ENCODE measurements at places on chromosomes 3 and 15.

- DNase-seq: no peak
Observed at GRCh38 chr3:138774529-138775253, 60.0 kb downstream of the PIK3CB start.

DNA sequence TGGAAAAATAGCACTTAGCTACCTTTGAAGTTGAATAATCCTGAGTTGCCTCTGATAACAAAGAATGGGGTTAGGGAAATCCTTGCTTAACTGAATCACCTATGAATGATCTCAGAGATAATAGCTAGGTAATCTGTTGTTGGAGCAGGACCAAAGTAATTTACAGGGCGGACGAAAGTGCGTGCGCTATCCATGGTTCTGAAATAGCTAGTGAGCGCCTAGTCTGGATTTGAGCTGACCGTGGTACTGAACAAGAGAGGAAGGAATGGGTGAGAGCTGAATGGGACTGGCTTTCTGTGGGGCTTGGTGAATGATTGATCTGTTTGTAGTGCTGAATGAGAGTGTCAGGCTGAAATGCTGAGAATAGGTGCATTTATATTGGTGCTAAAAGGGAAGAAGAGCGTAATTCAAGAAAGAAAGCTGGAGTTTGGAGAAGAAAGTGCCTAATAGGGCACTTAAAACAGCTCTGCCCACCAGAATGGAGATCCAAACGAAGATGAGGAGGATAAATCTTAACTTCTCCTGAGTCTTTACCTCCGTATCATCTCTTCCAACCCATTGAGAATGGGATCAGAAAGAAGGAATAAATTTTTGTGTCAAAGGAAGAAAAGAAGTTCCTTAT, 10.1 kb downstream of the SCN10A start:
- DNase-seq: peak; percentile 34

- DNase-seq: no peak
Observed at GRCh38 chr15:63066272-63066671, 23.7 kb downstream of the TPM1 start.

DNA sequence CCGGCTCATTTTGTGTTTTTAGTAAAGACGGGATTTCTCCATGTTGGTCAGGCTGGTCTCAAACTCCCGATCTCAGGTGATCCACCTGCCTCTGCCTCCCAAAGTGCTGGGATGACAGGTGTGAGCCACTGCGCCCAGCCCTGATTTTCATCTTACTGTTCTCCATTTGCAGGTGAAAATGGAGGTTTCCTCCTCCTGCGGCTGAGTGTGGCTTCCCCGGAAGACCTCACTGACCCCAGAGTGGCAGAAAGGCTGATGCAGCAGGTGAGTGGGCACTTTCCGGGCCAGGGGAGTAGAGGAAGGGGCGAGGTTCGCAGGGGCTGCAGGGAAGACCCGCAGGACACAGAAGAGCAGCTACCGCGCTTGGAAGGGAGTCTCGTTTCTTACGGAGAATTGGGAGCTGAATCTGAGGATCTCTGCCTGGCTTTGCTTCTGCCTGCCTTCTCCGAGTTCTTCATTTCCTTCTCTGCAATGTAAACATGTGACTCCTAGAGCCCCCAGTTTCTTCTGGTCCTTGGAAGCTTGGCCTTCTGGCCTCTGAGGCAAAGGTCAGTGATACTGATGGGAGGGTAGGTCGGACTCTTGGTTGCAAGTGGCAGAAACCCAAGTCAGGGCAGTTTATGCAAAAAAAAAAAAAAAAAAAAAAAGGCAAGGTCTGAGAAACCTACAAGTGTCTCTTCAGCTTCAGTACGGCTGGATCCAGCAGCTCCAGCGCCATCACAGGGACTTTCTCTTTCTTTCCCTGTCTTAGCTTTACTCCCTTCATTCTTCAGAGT, 8.9 kb downstream of the MUC20 start:
- DNase-seq: no peak

DNA sequence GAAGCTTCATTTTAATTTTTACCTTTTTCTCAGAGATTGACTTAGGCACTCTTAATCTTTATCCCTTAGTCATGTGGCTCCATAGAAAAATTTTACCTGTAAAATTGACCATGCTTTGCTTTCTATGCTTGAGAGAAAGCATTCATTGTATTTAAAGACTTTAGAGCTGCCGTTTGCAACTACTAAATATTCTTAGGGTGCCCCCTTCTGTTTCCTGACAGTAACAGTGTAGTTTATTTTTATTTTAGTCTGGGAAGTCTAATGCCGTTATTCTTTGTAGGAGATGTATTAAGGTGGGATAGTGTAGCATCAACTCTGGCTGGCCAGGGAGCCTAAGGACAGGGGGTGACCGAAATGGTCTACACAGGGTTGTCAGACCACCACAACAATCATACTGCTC, 84.5 kb upstream of the SYNPR start:
- DNase-seq: no peak

DNA sequence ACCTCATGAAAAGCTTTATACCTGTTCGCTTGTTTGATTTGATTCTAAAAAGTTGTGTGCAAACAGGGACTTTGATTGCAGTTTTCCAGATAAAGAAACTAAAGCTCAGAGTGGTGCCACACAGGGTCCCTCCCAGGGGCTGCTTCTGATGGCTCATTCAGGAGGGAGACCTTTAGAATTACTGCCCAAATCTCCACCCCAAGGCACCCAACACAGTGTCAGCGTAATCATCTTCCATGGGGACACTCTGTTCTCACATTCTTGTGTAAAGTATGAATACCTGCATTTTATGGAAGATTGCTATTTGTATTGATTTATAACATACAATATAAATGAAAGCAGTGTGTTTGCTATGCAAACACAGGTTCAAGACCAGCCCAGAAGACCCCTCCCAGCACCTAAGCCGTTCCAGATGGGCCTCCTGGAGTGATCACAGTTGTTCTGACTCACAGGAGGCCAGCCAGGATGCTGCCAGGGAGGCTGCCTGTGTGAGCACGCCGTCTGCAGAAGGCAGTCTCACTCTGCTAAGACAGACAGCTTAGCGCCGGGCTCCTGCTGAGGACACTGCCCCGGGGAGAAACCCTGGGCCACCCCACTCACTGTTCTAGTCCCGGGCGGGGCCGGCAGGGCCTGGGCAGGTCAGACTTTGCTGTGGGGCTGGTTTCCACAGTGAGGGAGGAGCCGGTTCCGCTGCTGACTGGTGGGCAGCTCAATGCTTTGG, 185.6 kb downstream of the FAM43A start:
- DNase-seq: no peak

DNA sequence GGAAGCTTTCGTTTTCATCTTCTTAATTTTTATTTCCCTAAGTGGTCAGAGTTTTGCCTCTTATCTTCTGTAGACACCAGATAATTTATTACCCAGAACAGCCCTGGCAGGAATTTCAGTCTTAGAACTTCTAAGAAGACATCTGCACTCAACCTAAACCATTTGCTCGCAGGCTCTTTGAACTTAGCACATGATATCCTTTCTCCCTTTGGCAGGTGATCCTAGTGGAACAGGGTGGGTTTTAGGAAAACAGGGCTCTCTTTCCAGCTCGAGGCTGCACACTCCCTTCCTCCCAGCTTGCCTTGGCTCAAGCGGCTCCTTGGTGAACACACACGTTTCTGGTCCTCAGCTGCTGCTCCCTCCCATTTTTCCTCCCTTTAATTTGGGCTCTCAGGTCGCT, 116.5 kb downstream of the THSD4 start:
- DNase-seq: no peak

DNA sequence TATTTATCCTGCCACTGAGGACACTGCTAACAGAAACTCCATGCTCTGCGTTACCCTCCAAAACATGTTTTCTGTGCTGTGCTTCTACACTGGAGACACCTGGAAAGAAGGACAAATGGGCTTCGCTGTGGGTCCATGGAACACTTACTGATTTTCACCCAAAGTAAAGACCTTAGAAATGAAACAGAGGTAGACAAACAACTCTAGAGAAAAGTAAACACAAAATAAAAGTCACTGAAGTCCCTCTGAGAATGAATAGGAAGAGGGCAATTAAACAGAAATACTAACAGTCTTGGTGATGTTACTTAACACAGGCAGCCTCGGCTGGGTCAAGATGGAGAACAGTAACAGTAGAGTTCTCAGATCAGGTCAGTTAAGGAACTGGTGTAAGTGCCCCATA, 6.7 kb upstream of the STIMATE start:
- no peak for DNase-seq

DNA sequence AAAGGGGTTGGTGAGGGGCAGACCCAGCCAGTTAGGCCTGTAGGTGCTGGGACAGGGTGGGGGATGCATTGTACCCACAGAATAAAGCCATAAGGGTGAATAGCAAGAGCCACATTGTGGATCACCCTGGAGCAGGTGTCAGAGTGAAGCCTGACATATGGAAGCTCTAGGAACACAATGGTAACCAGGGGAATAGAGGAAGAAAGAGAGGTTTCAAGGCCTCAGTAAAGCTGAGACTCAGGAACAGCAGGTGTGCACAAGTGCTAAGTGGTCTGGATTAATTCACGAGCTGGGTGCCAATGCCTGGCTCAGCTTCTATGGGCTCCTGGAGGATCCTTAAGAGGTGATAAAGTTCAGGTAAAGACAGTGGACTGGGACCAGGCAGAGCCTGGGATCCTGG, 323.7 kb upstream of the CTNNB1 start:
- DNase-seq: no peak

DNA sequence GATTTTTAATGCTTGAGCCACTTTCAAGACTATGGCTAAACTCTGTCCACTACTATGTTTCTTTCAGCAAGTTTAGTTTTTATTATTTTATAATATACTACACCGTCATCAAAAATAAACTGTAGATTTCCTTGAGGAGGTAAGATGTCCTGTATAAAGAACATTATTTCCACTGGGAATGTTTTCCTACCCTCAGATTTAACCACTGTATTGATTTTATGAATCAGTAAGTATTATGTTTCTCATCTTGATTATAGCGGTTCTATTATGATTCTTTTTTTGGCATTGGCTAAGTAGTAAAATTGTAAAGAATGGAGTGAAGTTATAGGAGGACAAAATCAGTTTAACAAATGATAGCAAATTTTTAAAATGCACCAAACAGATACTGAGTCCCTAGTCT, 44.4 kb downstream of the ADAM10 start:
- DNase-seq: no peak

GRCh38 chr3:153704115-153704514, 417.1 kb upstream of the ARHGEF26 start:
- no peak for DNase-seq

GRCh38 chr15:80635953-80636352, 59.2 kb upstream of the ABHD17C start:
- no peak for DNase-seq

DNA sequence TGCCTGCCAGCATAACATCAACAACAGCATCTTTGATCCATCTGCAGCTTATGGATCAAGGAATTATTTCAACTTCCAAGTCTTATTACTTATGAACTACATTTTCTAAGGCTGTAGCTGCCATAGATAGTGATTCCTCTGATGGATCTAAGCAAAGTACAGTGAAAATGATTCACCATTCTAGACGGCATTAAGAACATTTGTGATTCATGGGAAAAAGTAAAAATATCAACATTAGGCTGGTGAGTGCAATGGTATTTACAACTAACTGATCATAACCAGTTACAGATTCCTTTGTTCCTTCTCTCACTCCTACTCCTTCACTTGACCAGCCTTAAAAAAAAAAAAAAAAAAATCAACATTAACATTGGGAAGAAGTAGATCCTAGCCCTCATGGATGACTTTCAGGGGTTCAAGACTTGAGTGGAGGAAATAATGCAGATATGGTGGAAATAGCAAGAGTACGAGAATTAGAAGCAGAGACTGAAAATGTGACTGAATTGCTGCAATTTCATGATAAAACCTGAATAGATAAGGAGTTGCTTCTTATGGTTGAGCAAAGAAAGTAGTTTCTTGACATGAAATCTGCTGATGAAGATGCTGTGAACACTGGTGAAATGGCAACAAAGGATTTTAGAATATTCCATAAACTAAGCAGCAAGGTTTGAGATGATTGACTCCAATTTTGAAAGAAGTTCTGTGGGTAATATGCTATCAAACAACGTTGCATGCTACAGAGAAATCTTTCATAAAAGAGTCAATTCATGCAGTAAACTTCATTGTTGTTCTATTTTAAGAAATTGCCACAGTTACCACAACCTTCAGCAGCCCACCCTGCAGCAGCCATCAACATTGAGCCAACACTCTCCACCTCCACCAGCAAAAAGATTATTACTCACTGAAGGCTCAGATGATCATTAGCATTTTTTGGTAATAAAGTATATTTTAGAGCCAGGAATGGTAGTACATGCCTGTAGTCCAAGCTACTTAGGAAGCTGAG, 22.8 kb downstream of the SLC12A6 start:
- no peak for DNase-seq

GRCh38 chr3:123568875-123569274, 16.0 kb downstream of the HACD2 start:
- no peak for DNase-seq

DNA sequence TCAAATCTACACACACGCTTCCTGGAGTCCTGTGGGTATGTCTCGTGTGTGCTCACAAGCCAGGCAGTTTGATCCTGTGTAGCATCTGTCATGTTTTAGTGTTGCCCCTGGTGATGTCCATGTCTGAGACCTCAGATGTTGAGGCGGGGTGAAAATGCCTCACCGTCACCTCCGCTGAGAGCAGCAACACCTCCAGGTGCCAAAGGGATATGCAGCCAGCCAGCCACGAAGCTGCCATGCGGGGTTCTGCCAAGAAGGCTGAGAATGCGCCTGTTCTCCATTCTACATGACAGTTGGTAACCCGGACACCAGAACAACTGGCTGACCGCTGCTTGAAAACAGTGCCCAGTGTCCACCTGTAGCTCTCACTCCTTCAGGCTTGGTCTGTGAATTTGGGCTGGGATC, 253.8 kb downstream of the TLE3 start:
- no peak for DNase-seq

DNA sequence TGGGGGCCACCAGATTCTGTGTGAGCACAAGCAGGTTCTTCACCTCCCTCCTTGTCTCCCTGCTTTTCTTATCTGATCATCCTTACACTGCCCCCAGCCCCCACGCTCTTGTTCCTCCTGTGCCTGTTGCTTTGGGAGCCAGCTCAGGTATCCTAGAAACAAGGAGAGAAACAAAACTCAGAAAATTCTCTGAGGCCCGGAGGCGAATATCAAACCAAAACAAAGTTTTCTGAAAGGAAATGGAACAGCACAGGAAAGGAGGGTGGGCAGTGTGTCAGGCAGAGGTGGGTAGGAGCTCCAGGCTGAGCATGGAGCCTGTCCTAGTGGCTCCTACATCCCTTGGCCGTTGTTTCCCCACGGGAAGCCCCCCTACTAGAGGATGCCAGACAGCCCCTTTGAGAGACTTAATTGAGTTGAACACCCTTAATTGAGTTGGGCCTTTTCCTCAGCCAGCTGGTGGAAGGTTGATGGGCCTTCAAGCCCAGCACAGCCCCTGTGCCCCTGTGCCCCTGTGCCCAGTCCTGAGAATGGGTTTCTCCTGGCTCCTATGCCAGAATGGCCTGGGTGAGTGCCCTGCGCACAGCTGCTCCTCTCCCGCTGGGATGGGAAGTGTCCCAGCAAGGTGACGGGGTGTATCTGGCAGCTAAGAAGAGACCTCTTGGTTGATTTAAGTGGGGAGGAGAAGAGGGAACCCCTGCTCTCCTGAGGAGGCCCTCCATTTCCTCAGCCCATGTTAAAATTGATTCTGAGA, 22.8 kb upstream of the JMJD7 start:
- DNase-seq: no peak

- DNase-seq: no peak
Observed at GRCh38 chr15:81792646-81793045, 253.2 kb downstream of the MEX3B start.
